WTC11 (cell line): ENCODE measurements at places on chromosomes 1 and 21. TPM values are rescaled to one million over a fixed set of nuclear protein-coding genes. Genes with fewer than 3 reads are reported as not detected.

Gene PRDM16
- 1.1 to 1.6 TPM (median 1.3 TPM) in 3 replicates for total RNA-seq

DNA sequence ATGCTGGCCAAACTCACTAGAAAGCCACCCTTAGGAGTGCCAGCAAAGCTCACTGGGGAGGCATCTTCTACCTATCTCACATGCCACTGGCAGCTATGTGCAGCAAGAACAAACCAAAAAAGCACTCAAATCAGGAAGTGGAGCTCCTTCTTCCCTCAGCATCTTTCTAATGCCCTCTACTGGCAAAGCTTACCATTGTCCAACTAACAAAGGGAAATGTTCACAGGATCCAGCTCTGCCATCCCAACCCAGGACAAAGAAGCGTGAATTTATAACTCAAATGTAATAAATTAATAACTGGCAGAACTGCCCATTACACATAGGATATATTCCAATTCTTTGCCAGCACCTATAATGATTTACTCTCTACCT is 38.9 kb downstream of the LEPR start:
- no peaks in the 10 kb centered on the region; the same call in 1 of the 2 replicates for H3K27me3 ChIP-seq
- peaks cover 16% of the 10 kb centered on the region for H3K36me3 ChIP-seq
- peaks cover 28% of the 10 kb centered on the region for H3K4me1 ChIP-seq
- H3K27ac ChIP-seq, result no peak overlapping the region
- no peak overlapping the region for H3K4me3 ChIP-seq

- H3K4me1 ChIP-seq, result peaks cover 37% of the 10 kb centered on the region
- H3K4me3 ChIP-seq, result no peak overlapping the region
- no peak for DNase-seq
- H3K36me3 ChIP-seq, result peaks cover 57% of the 10 kb centered on the region
- H3K27me3 ChIP-seq, result no peaks in the 10 kb centered on the region
Measured at GRCh38 chr1:154964359-154964758, 2.8 kb upstream of the PYGO2 start.

DNA sequence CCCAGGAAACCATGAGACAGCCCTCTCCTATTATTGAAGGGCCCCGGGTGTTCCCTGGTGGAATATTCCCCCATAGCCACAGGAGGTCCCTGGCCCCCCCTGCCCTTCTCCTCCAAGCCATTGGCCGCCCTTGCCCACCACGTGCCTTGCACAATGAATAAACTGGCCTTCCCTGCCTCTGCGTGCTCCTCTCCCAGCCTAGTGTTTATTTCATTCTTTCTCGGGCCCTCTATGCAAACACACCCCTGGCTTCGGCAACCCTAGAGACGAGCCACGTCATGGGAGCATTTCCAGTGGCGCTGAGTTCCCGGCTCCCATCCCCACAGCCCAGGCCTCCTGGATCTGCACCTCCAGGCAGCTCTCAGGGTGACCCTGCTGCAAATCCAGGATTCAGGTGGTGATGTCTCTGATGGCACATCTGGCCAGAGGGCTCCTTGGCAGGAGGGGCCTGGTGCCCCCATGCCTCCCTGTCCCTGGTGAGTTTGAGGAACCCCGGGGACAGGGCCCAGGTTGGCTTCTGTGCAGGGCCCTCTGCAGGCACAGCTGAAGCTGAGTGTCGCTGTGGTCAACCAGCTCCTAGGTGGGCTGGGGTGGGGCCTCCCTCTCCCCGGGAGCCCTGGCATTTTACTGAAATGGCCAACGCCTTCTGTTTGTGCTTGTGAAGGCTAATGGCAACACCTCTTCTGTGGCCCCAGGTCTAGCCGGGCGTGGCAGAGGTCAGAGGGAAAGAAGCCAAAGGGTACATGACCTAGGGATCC is 6.2 kb downstream of the KRTAP10-12 start:
- H3K4me3 ChIP-seq, result peak overlapping the region; percentile 43
- H3K4me1 ChIP-seq, result peaks cover 80% of the 10 kb centered on the region
- peaks cover 27% of the 10 kb centered on the region for H3K27me3 ChIP-seq
- H3K27ac ChIP-seq, result peak overlapping the region; percentile 94
- no peak for DNase-seq

DNA sequence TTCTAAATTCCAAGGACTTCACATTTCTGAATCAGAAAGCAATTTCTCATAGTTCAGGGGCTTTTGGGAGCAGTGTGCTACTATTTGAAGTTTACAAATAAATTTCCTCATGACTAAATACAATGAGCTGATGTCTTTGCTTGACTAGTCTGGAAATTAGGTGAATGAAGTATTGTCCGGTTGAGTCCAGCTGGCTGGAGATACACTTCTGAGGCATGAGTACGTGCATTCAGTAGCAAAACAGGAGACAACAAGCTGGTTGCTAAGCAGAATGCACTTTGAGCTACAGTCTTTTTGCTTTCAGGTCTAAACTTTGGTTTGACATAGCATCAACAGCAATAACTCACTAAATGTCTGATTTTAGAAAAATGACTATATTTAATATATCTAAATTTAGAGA is 27.1 kb downstream of the ZNHIT6 start:
- no peak for DNase-seq
- H3K36me3 ChIP-seq, result peaks cover 15% of the 10 kb centered on the region
- H3K27ac ChIP-seq, result no peak overlapping the region

Gene RIIAD1
- 0.92 TPM in 1 of 3 replicates, not detected in the others for total RNA-seq

Gene IFNLR1
- 6.6 to 7.9 TPM (median 7.7 TPM) in 3 replicates for total RNA-seq

DNA sequence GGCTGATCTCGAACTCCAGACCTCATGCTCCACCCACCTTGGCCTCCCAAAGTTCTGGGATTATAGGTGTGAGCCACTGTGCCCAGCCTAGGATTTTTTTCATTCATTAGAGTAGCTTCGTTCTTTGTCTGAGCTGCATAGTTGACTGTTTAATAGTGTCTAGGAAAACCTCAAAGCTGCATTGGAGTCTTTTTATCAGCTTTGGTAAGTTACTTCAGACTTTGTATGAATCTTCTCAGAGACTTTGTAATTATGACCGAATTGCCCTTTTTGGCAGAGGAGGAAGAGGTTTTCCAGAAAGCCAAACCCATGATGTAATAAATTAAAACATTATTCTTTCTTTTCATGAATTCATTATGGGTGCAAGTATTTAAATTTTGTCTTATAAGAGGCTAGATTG is 5.1 kb downstream of the DNAJB4 start:
- 0 out of 2 replicates have a peak, but pooled peaks cover 3% of the 10 kb centered on the region for H3K36me3 ChIP-seq

DNA sequence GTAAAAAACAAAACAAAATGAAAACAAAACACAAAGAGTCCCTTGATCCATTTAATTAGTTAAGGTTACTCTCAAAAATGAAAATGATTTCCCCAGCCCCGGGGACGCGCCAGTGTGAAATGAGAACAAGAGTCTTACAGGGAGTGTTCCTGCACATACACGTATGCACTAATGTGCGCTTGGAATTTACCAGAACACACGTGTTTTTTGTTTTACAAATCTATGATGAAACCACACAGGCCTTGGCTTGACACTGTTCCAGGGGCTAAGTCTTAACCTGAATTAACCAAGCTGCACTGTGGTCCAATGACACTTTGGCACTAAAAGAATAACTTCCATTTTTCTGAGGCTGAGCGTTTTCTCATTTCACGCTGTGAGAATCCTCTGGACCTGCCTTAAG is 63.7 kb downstream of the SLC45A1 start:
- no peaks in the 10 kb centered on the region for H3K27me3 ChIP-seq
- H3K4me3 ChIP-seq, result no peak overlapping the region
- no peak for DNase-seq
- H3K4me1 ChIP-seq, result peaks cover 76% of the 10 kb centered on the region
- H3K36me3 ChIP-seq, result 0 out of 2 replicates have a peak, but pooled peaks cover 2% of the 10 kb centered on the region

Gene CFAP74
- total RNA-seq, result 0.34 to 0.39 TPM (median 0.35 TPM) in 3 replicates

Gene MAP1LC3C
- 1.5 to 3.0 TPM (median 2.1 TPM) in 3 replicates for total RNA-seq

GRCh38 chr1:27098431-27099134 is 56.3 kb downstream of the SLC9A1 start:
- no peaks in the 10 kb centered on the region for H3K36me3 ChIP-seq
- DNase-seq, result no peak
- H3K4me1 ChIP-seq, result peaks cover 29% of the 10 kb centered on the region
- H3K4me3 ChIP-seq, result no peak overlapping the region

Gene TFF2
- total RNA-seq, result 0.33 TPM in 1 of 3 replicates, not detected in the others

Gene TSSK3
- total RNA-seq, result 1.2 to 2.9 TPM (median 1.7 TPM) in 3 replicates

DNA sequence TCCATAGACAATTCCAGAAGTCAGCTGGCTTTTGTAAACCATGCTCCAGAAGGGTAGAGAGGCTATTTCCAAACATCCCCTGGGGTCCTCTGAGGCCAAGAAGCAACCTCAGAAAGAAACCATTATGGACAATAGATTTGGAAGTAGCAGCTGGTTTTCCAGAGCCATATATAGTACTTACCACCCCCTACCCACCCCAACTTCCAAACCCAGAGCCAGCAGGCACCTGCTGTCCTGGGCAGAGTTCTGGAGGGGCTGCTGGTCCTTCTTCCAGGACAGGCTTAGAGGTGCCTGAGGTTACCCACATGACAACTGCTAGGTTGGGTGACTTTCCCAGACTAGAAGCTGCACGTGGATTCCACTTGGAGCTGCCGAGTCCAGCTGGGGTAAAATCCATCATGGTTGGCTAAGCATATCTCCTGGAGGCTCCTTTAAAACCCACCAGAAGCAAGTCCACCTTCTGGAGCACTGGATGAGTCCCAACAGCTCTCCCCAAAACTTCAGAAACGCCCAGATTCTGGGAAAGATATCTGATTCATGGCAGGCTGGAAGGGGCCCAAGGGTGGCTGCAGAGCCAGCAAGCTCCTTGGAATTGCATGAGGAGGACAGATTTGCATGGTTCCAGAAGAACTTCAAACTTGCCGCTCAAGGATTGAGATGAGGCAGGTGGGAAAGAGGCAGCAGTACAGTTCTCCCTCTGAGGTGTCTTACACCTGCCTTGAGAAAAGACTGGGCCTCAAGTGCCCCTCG is 5.8 kb downstream of the MYCL start:
- H3K27me3 ChIP-seq, result no peaks in the 10 kb centered on the region; the same call in none of the 2 replicates
- no peak for DNase-seq
- no peaks in the 10 kb centered on the region; the same call in 1 of the 2 replicates for H3K36me3 ChIP-seq
- no peak overlapping the region; the same call in 1 of the 2 replicates for H3K27ac ChIP-seq
- no peak overlapping the region for H3K4me3 ChIP-seq
- peaks cover 84% of the 10 kb centered on the region for H3K4me1 ChIP-seq

DNA sequence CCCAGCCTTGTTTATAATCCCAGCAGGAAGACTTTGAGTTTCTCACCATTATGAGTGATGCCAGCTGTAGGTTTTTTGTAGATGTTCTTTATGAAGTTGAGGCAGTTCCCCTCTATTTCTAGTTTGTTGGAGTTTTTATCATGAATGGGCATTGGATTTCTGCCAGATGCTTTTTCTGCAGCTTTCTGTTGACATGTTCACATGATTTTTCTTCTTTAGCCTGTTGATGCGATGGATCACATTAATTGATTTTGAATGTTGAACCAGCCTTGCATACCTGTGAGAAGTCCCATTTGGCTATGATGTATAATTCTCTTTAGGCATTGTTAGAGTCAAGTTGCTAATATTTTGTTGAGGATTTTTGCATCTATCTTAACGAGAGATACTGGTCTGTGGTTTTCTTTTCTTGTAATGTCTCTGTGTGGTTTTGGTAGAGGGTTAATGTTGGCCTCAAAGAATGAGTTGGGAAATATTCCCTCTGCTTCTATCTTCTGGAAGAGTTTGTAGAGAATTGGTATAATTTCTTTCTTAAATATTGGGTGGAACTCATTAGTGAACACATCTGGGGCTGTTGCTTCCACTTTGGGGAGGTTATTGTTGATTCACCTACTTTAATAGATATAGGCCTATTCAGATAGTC is 33.2 kb downstream of the ZBTB40 start:
- DNase-seq, result no peak
- H3K36me3 ChIP-seq, result peaks cover 15% of the 10 kb centered on the region
- no peaks in the 10 kb centered on the region for H3K27me3 ChIP-seq
- H3K4me1 ChIP-seq, result peaks cover 2% of the 10 kb centered on the region; the same call in 1 of the 2 replicates
- H3K27ac ChIP-seq, result no peak overlapping the region; the same call in 1 of the 2 replicates
- no peak overlapping the region for H3K4me3 ChIP-seq

DNA sequence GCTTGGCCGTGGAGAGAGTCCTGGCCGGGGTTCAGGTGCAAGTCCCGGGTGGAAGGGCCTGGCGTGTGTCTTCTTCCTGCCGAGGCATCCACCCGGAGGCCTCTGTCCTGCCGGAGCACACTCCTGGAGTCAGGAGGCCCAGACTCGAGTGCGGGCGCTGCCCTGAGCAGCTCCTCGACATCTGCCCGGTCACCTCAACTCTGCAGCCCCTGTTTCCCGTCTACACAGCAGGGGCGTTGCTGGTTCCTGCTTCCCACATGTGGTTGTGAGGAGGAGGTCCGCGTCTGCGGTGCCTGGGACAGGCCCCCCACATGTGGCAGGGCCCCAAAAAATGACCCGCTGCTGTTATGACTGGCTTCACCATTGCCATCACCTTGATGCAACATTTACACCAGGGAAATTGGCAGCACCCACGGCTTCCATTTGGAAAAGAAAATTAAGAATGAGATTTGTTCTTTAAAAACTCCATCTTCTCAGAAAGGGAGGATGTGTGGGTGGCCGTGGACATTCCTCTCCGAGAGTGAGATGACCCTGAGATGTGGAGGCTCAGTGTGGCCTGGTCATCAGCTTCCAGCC is 169.8 kb downstream of the PRDM16 start:
- no peak overlapping the region for H3K4me3 ChIP-seq
- H3K27me3 ChIP-seq, result no peaks in the 10 kb centered on the region; the same call in 1 of the 2 replicates
- no peaks in the 10 kb centered on the region for H3K36me3 ChIP-seq
- DNase-seq, result no peak
- no peak overlapping the region for H3K27ac ChIP-seq

- H3K27ac ChIP-seq, result no peak overlapping the region
- no peak for DNase-seq
- H3K4me3 ChIP-seq, result no peak overlapping the region
- H3K4me1 ChIP-seq, result no peaks in the 10 kb centered on the region; the same call in 1 of the 2 replicates
- H3K36me3 ChIP-seq, result no peaks in the 10 kb centered on the region
Measured at GRCh38 chr1:66678146-66678545, 74.1 kb upstream of the DYNLT5 start.

GRCh38 chr1:168833801-168834224 is 104.8 kb upstream of the DPT start:
- H3K4me1 ChIP-seq, result peaks cover 28% of the 10 kb centered on the region
- H3K36me3 ChIP-seq, result peaks cover 5% of the 10 kb centered on the region
- no peak overlapping the region for H3K4me3 ChIP-seq
- no peak overlapping the region for H3K27ac ChIP-seq
- no peaks in the 10 kb centered on the region for H3K27me3 ChIP-seq
- no peak for DNase-seq

- H3K27ac ChIP-seq, result no peak overlapping the region
- no peak for DNase-seq
- peaks cover 17% of the 10 kb centered on the region; the same call in 1 of the 2 replicates for H3K36me3 ChIP-seq
- no peak overlapping the region for H3K4me3 ChIP-seq
- H3K4me1 ChIP-seq, result peaks cover 9% of the 10 kb centered on the region; the same call in 1 of the 2 replicates
Measured at GRCh38 chr21:21845901-21846300, 847.7 kb downstream of the NCAM2 start.

Gene HES3
- total RNA-seq, result 74.7 to 78.7 TPM (median 78.3 TPM) in 3 replicates

Gene F13B
- total RNA-seq, result not detected in 3 replicates

Gene MEAF6
- 37.4 to 41.3 TPM (median 41.0 TPM) in 3 replicates for total RNA-seq

- peaks cover 83% of the 10 kb centered on the region for H3K36me3 ChIP-seq
- no peak overlapping the region for H3K4me3 ChIP-seq
- no peaks in the 10 kb centered on the region for H3K4me1 ChIP-seq
- H3K27ac ChIP-seq, result no peak overlapping the region
- H3K27me3 ChIP-seq, result peaks cover 5% of the 10 kb centered on the region
- no peak for DNase-seq
Measured at GRCh38 chr1:4362314-4363044, 291.9 kb upstream of the AJAP1 start.

GRCh38 chr21:36204980-36205379 is 48.4 kb downstream of the DOP1B start:
- H3K27ac ChIP-seq, result peak overlapping the region; percentile 86; the same call in 1 of the 2 replicates
- peaks cover 8% of the 10 kb centered on the region for H3K4me1 ChIP-seq
- no peak overlapping the region for H3K4me3 ChIP-seq
- peaks cover 3% of the 10 kb centered on the region; the same call in 1 of the 2 replicates for H3K36me3 ChIP-seq

- peak overlapping the region; percentile 43 for H3K27ac ChIP-seq
- no peak for DNase-seq
- H3K36me3 ChIP-seq, result no peaks in the 10 kb centered on the region
- peaks cover 45% of the 10 kb centered on the region for H3K4me1 ChIP-seq
Measured at GRCh38 chr1:24732186-24732885, 12.9 kb upstream of the CLIC4 start.
